NCI-H524 treated with DMSO at 0.1 percent for 48 hours (cell line): ENCODE measurements at places on chromosomes 12 and 14.
A peak's percentile ranks its signal among the peaks of the same experiment; 100 is the strongest.

DNA sequence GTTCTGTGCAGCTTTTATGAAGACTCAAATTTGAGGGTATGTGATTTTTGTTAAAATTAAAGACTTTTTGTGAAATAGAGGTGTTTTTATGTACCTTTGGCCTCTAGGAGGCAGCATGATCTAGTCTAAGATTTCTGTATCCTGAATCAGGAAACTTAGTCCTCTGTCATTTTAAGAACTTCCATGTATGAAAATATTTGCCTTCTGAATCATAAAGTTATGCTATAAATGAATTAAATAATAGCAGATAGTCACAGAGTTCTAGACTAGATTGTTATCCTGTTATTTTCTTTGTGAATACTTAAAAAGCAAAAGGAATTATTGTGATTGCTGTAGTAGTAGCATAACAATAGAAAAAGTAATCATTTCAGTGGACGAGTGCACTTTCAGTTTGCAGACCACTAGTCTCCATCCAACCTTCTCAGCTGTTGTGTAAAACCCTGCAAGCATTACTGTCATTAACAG is 56.3 kb downstream of the FGD4 start:
- no peak for DNase-seq

- DNase-seq, result peak; percentile 53
Observed at GRCh38 chr12:55681142-55682077, 26.3 kb downstream of the ITGA7 start.

GRCh38 chr12:67048371-67048770 is 220.8 kb upstream of the CAND1 start:
- no peak for DNase-seq

GRCh38 chr12:113591480-113591974 is 119.9 kb upstream of the LHX5 start:
- DNase-seq, result peak; percentile 20

DNA sequence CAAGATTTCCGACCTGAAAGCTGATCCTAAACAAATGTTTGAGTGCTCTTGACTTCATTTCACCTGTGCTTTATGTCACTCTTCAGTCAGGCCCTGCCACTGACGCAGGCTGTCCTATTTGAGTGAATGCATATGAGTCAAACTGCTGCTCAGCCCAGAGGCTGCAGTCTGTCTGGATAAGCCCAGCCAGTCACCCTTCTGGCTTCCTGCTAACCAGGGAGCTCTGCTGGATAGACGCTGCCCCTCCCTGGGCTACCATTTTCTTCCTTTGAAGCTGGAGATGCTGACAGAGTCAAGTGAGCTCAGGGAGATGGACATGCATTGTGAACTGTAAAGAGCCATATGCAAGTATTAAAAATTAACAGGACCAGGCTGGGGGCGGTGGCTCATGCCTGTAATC is 5.1 kb upstream of the TUNAR start:
- DNase-seq, result no peak
